ENCODE measurements at places on chromosomes 3 and 15.

DNA sequence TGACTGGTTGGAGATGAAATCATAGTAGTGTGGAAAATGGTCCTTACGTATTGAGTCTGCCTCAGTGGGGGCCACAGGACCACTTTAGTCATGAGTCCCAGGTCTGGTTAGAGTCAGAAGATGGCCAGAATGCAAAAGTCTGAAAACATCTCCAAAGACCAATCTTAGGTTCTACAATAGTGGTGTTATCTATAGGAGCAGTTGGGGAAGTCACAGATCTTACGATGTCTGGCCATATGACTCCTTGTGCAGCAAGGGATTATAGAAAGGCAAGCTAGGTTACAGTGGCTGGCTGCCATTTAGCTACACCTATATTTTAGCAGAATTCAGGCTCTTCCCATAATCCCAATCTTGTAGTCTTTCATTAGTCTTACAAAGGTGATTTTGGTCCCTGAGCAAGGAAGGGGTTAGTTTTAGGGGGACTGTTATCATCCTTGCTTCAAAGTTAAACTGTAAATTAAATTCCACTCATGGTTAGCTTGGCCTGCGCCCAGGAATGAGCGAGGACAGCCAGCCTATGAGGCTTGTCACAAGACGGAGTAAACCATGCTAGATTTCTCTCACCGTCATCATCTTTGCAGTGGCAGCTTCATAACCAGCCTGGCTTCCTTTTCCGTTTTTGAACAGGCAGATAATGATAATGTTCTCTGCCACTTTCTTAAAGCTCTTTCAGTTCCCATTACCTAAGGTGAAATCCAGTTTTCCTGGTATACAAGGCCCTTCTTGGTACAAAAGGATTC is 134.1 kb downstream of the VPS8 start:
- DNase-seq, result no peak

- no peak for DNase-seq
Observed at GRCh38 chr15:74962671-74963070, 6.1 kb upstream of the RPP25 start.

DNA sequence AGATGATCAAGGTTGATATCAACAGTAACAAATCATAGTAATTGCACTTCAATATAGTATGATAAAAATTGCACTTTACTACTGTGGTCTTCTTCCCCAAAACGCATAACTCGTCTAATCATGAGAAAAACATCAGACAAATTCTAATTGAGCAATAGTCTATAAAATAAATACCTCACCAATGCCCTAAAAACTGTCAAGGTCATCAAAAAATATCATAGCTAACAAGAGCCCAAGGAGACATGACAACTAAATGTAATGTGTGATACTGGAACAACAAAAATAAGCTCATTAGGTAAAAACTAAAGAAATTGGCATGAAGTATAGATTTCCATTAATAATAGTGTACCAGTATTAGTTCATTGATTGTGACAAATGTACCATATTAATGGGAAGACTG is 85.6 kb upstream of the LRRC3B start:
- no peak for DNase-seq

DNA sequence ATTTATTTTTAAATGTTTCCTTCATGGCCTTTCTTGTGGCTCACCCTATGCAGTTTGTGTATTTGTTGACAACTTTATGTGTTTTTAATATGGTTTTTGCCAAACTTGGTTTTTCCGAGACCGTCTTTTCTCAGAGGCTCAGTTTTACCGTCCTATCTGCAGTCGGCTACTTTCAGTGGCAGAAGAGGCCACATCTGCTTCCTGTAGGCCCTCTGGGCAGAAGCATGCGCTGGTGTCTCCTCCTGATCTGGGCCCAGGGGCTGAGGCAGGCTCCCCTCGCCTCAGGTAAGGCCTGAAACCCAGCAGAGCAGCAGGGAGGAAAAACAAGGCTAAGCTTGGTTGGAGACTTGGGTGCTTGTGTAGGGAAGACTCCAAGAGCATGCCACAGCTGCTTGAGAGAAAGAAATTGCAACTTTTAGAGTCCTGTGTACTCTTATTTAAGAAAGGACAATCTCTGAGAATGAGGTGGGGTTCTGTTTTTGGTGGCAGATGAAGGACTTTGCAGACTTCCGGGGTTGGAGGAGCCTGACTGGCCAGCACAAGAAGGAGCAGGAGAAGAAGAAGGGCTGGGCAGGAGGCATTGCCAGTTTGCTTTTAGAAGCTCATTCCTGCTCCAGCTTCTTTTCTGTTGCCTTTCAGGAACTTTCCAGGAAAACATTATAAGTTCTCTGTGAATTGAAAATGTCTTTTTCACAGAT is at the start of gene TIGIT:
Gene TIGIT, plus strand, starts transcription at position 191 of the 698 bp plus-strand sequence. Its CDS starts 34 bp downstream, at position 225.
- DNase-seq, result no peak

GRCh38 chr3:146044046-146044445 is 116.9 kb downstream of the PLOD2 start:
- no peak for DNase-seq

DNA sequence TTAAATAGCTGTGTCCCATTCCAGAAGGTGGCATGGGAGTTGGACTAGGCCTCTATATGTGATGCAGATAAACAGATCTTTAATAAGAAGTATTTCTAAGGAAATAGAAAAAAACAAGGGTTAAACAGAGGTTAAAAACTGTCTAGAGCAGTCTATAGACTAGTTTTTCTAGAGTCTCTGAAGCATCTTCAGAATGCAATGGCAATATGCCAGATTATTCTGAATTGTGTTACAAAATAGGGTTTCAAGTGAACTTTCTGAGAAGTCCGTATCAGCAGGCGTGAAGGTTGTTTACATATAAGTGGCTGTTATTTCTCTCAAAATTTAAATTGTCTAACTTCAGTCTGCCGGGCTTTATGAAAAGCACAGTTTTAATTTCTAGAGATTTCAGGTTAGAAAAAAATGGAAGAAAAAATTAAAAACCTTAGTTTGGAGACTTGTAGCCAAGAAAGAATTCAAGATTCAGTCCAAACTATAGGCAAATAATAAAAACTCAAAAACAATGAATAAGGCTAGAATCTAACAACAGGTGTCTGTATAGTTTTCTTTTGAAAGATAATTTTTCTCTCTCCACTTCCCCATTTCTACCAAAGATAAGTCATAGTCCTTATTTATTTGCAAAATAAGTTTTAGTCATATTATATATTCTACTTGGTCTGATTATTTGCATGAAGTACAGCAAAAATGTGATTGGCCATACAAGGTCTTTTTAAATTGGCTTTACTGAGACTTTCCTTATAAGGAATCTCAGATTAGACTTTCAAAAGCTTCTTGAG is 55.2 kb downstream of the OSTN start:
- DNase-seq, result no peak

- DNase-seq, result no peak
Observed at GRCh38 chr3:129254536-129255230, 5.3 kb downstream of the COPG1 start.

GRCh38 chr3:132898141-132898540 is 140.1 kb upstream of the TMEM108 start:
- no peak for DNase-seq

GRCh38 chr3:72727172-72727571 is 121.1 kb downstream of the SHQ1 start:
- no peak for DNase-seq

DNA sequence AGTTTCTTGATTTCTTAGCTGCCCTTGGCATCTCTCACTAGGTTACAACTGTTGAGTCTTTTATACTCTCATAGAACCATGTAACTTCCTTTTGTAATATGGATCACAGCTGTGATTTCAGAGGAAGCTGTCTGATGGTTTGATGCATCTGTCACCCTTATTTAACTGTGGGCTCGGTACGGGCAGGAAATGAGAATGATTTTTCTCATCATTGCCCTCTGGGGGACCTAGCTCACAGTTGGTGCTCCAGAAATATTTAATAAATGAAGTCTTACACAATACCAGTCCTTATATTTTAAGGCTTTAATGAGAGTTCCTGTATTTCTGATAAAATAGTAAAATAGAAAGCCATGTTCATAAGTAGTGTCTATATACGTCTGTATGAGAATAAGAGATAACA is 151.2 kb downstream of the EBLN2 start:
- DNase-seq, result no peak

DNA sequence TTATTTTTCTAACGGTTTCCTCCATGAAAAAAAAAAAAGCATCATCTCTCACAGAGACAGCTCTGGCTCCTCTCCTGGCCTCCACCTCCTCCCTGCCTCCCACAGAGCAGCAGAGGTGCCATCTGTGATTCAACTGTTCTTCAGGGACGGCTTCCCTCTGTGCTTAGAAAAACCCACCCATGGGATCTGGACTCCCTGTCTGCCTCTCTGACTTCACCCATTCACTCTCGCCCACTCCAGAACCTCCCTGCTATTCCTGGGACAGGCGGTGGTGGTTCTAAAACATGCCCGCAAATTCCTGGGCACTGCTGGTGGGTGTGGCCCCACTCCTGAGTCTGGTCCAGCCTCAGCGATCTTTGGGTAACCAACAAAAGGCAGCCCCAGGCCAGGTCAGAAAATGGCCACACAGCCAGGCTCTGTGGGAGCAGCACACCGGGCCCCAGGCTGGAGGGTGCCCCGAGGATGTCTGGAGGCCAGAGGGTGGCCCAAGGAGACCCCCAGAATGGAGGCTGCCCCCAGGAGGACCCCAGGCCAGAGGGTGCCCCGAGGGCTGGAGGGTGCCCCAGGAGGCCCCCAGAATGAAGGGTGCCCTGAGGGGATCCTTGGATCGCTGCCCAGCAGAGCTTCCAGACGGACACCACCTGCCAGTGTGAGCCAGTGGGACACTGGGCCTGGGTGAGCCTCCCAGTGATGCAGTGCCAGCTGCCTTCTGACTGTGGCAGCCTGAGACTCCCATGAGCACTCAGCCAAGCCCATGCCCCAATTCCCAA is 2.6 kb upstream of the CHST13 start:
- DNase-seq, result no peak

GRCh38 chr3:126746395-126747177 is 42.5 kb downstream of the CHCHD6 start:
- DNase-seq, result no peak

DNA sequence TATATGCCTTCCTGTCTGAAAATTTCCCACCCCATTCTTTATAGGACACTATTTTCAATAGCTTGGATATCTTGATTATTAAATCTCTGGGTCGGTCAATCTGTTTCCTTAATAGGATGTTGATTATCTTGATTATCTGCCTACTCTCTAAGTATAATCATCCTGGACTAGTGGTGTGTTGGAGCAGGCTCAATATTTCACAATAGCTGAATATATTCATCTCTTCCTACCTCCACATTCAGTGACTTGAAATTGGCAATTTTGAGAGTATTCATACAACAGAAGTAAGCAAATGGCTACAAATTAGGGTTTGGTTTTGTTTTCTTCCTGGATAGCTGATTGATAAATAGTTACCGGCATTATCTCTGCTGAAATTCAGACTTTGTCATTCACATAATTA is 1162.6 kb downstream of the ROBO1 start:
- no peak for DNase-seq

DNA sequence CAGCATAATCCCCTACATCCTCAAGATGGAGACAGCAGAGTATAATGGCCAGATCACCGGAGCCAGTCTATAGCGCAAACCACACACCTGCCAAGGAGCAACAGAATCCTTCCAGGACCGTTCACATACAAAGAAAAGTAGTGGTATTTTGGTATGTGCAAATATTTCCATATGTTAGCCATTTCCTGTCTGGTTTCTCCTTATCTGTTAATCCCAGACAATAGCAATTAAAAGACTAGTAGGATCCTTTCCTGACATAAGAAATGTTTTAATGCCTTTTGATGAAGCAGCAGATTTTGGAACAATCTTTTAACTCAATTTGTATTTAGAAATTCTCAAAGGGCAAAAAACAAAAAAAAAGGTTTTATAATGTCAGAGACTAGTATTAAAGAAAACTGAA is 22.2 kb downstream of the MRPS25 start:
- DNase-seq, result no peak

- no peak for DNase-seq
Observed at GRCh38 chr15:29018120-29018805, 132.5 kb downstream of the APBA2 start.

DNA sequence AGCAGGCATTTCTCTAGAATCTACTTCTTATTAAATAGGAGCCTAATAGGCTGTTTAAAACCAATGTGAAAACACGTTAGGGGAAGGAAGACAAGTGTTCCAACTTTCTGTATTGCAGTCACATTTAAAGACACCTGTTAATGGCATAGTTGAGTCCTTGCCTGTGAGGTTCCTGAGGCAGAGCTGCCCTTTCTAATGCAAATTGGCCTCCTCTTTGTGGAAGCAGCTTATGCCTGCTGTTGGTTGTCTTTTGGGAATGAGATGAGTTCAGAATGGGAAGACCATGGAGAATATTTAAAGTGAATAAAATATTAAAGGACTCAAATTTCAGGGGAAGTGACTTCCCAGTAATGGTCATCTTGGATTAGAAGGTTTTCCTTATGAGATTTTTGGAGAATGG is 51.2 kb downstream of the NEK11 start:
- no peak for DNase-seq

- DNase-seq, result no peak
Observed at GRCh38 chr15:29910068-29910467, 87.8 kb upstream of the TJP1 start.

- DNase-seq, result no peak
Observed at GRCh38 chr3:16055606-16056211, 118.8 kb upstream of the GALNT15 start.

DNA sequence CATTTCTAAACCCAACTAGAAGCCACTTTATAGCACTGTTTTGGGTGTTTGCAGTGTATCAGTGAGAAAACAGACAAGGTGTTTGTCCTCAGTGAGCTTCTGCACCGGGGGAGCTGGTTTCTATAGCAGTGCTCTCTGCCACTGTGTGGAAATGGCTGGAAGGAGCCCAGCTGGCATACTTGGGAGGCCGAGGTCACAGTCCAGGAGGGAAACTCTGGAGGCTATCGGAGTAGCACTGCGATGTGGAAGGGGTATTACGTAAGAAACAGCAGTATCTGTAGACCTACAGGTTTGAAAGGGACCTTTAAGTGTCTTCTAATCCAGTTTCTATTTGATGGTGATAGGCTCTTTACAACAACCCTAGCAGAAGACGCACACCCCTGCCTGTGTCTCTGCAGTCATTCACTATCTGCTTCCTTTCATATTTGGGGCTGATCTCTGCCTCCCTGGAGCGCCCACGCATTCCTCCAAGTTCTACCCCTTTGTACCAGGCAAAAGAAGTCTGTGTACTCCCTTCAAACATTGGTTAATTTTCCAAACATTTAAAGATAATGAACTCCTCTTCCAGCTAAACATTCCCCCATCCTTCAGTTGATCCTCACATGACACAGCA is 87.4 kb upstream of the ADAMTS17 start:
- DNase-seq, result no peak

- DNase-seq, result no peak
Observed at GRCh38 chr15:43792761-43793476, 799 bp downstream of the SERF2 start.

- no peak for DNase-seq
Observed at GRCh38 chr15:75862796-75863195, 19.5 kb downstream of the UBE2Q2 start.
